Panc1 (cell line): ENCODE measurements at places on chromosomes 7 and 10.

DNA sequence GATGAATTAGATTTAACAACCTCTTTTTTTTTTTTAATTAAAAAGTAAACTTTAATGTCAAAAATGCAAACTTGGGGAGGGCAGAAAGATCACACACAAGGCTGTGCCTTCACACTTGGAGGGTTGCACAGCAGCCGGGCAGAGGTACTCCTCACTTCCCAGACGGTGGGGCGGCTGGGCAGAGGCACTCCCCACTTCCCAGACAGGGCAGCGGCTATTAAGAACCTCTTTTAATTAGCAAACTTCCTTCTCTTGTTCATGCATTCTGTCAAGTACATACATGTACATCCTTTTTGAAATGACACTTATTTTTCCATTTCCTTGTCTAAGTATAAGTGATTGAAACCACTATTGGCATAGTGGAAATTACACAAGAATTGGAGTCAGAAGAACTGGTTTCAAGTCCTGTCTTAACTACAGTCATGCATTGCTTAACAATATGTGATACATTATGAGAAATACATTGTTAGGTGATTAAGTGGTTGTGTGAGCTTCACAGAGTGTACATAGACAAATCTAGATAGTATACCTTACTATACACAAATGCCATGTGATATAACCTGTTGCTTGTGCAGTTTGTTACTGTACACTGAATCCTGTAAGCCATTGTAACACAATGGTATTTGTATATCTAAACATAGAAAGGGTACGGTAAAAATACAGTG lies 26.5 kb downstream of the BTRC start:
- no peak overlapping the region for H3K4me3 ChIP-seq
- no peak for DNase-seq
- no peak overlapping the region for H3K27ac ChIP-seq

GRCh38 chr10:59880971-59881510 lies 25.3 kb downstream of the CCDC6 start:
- H3K4me1 ChIP-seq: no peaks in the 10 kb centered on the region
- DNase-seq: no peak
- H3K4me3 ChIP-seq: no peak overlapping the region
- no peaks in the 10 kb centered on the region for H3K27me3 ChIP-seq
- no peaks in the 10 kb centered on the region for H3K36me3 ChIP-seq

GRCh38 chr10:126058507-126058906 lies 162.1 kb downstream of the FANK1 start:
- H3K4me1 ChIP-seq: peaks cover 35% of the 10 kb centered on the region
- H3K27ac ChIP-seq: no peak overlapping the region; the same call in 1 of the 2 replicates
- no peak for DNase-seq
- H3K27me3 ChIP-seq: no peaks in the 10 kb centered on the region
- H3K4me3 ChIP-seq: no peak overlapping the region

DNA sequence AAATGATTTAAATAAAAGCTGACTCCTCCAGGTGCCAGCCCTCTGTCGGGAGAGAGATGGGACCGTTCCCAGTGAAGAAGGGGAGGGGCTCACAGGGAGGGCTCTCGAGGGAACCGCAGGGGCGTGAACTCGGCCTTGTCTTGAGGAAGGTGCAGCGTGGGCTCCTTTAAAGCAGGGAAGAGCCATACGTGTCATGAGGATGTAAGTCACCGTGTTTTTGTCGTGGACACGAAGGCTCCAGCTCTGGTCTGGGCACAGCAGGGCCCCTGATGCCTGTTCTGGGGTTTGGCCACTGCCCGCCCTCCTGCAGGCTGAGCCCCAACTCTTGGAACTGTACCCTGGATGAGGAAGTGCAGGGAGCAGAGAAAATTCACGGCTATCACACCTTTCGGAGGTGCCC lies 45.0 kb downstream of the JAKMIP3 start:
- H3K27me3 ChIP-seq: no peaks in the 10 kb centered on the region
- no peak for DNase-seq
- no peaks in the 10 kb centered on the region for H3K4me1 ChIP-seq
- no peaks in the 10 kb centered on the region for H3K36me3 ChIP-seq
- no peak overlapping the region for H3K4me3 ChIP-seq

GRCh38 chr10:73956476-73957359 lies 41.2 kb upstream of the VCL start:
- no peak for DNase-seq
- no peak overlapping the region for H3K4me3 ChIP-seq
- H3K27me3 ChIP-seq: no peaks in the 10 kb centered on the region
- peak overlapping the region; percentile 70 for H3K27ac ChIP-seq

DNA sequence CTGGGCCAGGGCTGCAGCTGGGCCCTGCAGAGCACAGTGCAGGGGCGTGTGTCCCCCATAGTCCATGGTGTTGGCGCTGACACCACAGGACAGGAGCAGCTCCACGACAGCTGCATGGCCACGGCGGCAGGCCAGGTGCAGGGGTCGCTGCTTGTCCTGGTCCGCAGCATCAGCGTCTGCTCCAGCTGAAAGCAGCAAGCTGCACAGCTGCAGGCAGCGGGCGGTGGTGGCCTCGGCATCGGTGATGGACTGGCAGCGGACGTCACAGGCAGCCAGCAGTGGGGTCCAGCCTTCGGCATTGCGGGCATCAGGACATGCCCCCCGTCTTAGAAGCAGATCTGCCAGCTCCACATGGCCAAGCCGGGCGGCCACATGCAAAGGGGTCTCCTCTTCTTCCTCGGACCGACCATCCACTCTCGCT lies 6.0 kb downstream of the ASB10 start:
- no peak overlapping the region for H3K4me3 ChIP-seq
- H3K36me3 ChIP-seq: no peaks in the 10 kb centered on the region
- H3K27ac ChIP-seq: no peak overlapping the region

- no peaks in the 10 kb centered on the region for H3K36me3 ChIP-seq
- no peak overlapping the region for H3K4me3 ChIP-seq
- H3K27ac ChIP-seq: no peak overlapping the region
- no peak for DNase-seq
- no peaks in the 10 kb centered on the region for H3K27me3 ChIP-seq
- H3K4me1 ChIP-seq: no peaks in the 10 kb centered on the region
These were observed 107.5 kb upstream of the DNAJB12 start for GRCh38 chr10:72462261-72462660.

DNA sequence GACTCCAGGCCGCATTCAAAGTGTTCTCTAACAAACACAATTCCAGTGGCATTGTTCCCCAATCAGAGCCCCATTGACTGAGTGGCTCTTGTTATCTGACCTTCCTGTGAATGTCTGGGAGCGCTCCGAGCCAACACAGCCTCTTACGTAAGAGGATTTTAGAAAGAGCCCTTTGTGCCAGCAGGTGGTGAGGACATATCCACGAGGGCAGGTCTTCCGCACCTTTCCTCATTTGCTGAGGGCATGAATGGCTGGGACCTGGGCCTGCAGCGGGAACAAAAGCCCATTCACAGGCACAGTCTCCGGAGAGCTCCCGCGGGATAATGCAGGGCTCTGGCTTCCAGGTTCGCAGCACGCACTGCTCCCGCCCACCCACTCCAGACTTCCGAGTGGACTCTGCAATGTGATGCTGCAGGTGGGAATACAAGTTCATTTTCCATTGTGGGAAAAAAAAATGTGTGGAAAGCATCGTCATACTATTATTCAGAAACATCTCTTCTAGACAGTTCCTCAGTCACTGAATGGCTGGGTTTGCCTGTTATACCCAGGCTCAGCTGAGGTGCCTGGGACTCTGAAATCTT lies 295.0 kb upstream of the IGFBP3 start:
- H3K27me3 ChIP-seq: no peaks in the 10 kb centered on the region
- H3K27ac ChIP-seq: no peak overlapping the region
- H3K4me1 ChIP-seq: no peaks in the 10 kb centered on the region
- H3K4me3 ChIP-seq: no peak overlapping the region
- no peak for DNase-seq
- H3K36me3 ChIP-seq: no peaks in the 10 kb centered on the region

- no peak overlapping the region for H3K27ac ChIP-seq
- no peak for DNase-seq
- H3K4me3 ChIP-seq: no peak overlapping the region
- H3K4me1 ChIP-seq: no peaks in the 10 kb centered on the region
These were observed 5.6 kb downstream of the NPC1L1 start for GRCh38 chr7:44535348-44536064.

DNA sequence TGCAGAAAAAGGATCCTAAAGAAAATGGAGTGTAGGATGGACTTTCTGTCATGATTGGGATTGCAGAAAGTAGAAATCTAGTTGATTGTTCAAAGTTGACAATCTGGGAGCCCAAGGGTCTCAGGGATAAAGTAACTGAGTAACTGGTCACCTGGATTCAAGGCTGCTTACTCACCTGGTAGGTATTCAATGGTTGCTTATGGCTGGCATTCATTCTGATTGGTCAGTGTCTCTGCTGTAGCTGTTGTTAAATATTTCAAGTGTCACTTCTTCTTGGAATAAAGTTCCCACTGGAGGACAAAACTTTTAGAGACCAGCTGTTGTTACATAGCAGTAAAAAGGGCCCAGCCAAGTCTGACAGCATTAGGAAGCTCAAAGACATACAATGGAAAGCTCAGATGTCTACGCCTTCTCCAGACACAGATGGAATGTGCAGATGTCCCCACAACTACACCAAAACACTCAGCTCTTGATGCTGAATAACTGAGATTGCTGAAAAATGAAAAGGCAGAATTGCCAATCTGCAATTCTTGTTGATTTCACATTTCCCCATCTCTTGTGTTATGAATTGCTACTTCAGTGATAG lies 106.9 kb downstream of the ZNF467 start:
- no peak overlapping the region for H3K27ac ChIP-seq
- H3K4me1 ChIP-seq: no peaks in the 10 kb centered on the region; the same call in 1 of the 2 replicates
- 0 out of 2 replicates have a peak, but pooled peaks cover 4% of the 10 kb centered on the region for H3K27me3 ChIP-seq
- no peaks in the 10 kb centered on the region for H3K36me3 ChIP-seq

- no peaks in the 10 kb centered on the region for H3K4me1 ChIP-seq
- H3K36me3 ChIP-seq: peaks cover 49% of the 10 kb centered on the region
- H3K4me3 ChIP-seq: no peak overlapping the region
- no peaks in the 10 kb centered on the region for H3K27me3 ChIP-seq
- DNase-seq: no peak
These were observed 14.0 kb downstream of the HUS1 start for GRCh38 chr7:47965456-47965855.

- H3K36me3 ChIP-seq: peaks cover 7% of the 10 kb centered on the region
- no peak overlapping the region for H3K27ac ChIP-seq
- DNase-seq: no peak
- peaks cover 3% of the 10 kb centered on the region; the same call in 1 of the 2 replicates for H3K27me3 ChIP-seq
- no peak overlapping the region for H3K4me3 ChIP-seq
These were observed 3.5 kb upstream of the GHITM start for GRCh38 chr10:84135836-84136235.

- H3K36me3 ChIP-seq: no peaks in the 10 kb centered on the region
- no peak for DNase-seq
- no peak overlapping the region for H3K4me3 ChIP-seq
- H3K4me1 ChIP-seq: 0 out of 2 replicates have a peak, but pooled peaks cover 2% of the 10 kb centered on the region
- no peak overlapping the region for H3K27ac ChIP-seq
These were observed 24.3 kb upstream of the ST7 start for GRCh38 chr7:116929021-116929420.

DNA sequence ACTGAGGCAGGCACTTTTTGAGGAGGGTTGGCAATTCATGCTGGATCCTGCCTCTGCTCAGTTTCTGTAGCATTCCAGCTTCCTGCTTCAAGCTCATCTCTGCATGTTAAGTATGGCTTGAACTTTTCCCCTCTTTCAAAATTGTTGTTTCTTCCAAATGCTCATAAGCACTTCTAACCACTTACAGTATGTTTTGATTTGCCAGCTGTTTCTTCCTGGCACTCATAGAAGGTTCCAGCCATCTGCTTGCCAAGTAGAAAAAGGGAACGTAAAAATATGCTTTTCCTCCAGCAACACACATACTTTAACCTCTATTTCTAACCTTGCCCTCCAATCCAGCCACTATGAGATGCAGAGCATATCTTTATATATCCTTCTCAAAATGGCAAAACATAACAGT lies 692.6 kb upstream of the COBL start:
- H3K27me3 ChIP-seq: no peaks in the 10 kb centered on the region
- no peak for DNase-seq
- no peak overlapping the region for H3K4me3 ChIP-seq
- no peaks in the 10 kb centered on the region for H3K36me3 ChIP-seq
- no peaks in the 10 kb centered on the region for H3K4me1 ChIP-seq

DNA sequence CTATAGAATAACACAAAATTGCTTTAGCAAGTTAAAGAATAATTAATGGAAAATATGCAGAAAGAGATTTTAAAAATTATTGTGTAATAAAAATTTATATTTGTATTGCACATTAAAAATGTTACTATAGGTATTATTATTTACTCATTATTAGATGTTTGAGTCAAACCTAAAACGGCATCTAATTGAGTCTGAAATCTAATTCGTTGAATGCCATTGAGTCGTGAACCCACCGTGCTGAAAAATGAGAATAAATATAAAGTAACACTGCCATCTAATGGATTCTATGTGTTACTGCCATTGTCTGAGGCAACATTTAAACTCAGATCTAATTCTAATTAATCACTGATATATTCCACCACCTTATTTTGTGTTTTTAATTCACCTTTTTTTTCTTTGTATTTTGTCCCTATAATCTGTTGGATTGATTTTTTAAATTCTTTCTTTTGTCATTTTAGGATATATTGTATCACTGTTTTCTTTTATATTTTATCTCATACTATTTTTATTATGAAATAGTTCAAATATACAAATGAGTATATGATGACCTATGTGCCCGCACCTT lies 62.2 kb downstream of the SAMD9 start:
- H3K27me3 ChIP-seq: 0 out of 2 replicates have a peak, but pooled peaks cover 3% of the 10 kb centered on the region
- H3K4me3 ChIP-seq: no peak overlapping the region
- peak; percentile 22 for DNase-seq
- peaks cover 30% of the 10 kb centered on the region for H3K4me1 ChIP-seq
- H3K36me3 ChIP-seq: no peaks in the 10 kb centered on the region

DNA sequence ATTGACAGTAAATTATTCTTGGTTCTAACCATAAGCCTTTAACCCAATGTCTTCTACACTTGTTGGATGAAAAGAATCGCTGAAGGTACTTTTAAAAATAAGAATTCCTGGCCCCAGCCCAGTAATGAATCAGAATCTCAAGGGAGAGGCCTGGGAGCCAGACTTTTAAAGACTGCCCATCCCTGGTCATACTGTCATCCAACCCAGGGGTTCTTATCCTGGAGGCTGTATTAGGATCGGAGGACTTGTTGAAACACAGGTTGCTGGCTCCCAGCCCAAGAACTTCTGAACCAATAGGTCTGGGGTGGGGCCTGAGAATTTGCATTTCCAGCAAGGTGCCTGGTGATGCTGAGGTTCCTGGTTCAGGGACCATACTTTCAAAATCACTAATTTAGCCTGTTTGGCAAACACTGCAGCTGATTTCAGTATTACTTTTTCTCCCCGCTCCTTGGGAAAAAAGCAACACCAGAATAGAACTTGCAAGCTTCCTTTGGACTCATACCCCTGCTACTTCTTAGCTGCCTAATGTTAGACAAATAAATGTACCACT lies 79.5 kb upstream of the FAM133B start:
- no peak overlapping the region for H3K4me3 ChIP-seq
- H3K27ac ChIP-seq: no peak overlapping the region
- no peaks in the 10 kb centered on the region for H3K27me3 ChIP-seq
- peaks cover 5% of the 10 kb centered on the region; the same call in 1 of the 2 replicates for H3K4me1 ChIP-seq
- no peaks in the 10 kb centered on the region; the same call in 1 of the 2 replicates for H3K36me3 ChIP-seq

DNA sequence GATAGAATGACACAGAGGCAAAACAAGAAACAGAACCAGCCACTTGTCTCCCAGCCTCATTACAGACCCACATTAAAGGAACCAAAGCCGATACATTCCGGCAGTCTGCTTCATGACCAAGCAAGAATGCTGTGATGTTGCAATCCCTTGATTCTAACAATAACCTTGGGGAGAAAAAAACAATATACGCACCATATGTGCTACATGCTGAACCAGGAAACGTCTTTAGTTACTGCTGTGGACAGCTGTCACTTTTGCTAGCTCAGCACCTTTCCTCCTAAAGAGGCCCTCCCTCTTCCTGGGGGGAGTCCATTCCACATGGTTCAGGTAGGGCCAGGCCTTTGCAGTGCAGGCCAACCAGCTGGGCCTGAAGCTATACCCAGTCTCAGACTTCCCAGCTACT lies 79.1 kb downstream of the PRTFDC1 start:
- H3K27ac ChIP-seq: no peak overlapping the region
- H3K4me1 ChIP-seq: no peaks in the 10 kb centered on the region
- no peak overlapping the region for H3K4me3 ChIP-seq
- H3K27me3 ChIP-seq: no peaks in the 10 kb centered on the region
